ENCODE measurements at places on chromosomes 7 and 10.

DNA sequence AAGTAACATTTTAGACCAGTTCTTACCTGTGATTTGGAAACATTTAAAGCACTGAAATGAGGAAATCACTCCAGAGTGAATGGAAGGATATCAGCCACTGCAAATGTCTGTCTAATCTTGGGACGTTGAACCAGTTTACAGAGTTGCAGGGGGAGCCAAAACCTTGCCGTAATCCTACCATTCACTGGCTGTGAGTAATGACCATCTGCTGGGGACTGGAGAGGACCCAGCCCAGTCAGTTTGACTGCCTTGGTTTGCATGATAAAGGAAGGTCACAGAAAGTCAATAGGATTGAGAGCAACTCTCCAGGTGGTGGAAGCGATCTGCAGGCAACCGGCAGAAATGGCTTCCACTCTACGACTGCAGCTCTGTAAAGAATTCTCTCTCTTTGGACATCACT, 167.2 kb downstream of the AKR1D1 start:
- DNase-seq, result no peak

GRCh38 chr7:154568346-154568745, 434.6 kb downstream of the PAXIP1 start:
- no peak for DNase-seq

DNA sequence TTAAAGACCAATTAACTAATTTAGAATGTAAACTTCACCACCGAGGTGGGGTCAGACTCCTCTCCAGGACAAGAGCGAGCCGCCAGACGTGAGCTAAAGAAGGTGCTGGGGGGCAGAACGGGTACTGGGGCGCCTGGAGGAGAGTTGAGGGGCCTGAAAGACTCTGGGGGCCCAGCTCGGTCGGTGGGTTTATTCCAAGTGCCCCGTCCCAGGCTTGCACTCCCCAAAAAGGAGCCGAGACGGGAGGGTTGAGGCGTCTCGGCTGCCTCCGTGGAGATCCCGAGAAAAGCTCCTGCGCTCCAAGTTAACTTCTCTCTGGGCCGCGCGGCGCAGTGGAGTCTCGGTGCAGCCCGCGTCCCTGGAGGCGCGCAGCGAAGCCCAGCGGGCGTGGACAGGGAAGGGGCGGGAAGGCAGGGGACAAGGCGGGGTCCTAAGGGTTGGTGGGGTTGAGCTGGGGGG, 553.3 kb downstream of the TFEC start:
- DNase-seq, result no peak

DNA sequence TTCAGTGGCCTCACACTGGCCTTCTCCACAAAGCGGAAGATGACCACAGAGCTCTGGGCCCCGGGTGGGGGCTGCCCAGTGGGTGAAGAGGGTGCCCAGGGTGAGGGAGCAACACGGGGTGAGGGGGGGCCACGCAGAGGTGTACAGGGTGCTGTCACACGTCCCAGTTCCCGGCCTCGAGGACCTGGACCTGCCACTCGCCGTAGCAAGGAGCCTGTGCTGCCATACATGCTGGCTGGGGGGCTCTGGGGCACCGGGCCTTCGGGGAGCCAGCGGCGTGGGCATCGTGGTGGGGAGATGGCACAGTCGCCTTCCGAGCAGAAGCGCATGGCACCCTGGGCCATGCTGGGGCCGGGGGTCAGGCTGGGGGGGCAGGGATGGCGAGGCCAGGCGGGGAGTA, 1.9 kb downstream of the PSD start:
- DNase-seq, result no peak

DNA sequence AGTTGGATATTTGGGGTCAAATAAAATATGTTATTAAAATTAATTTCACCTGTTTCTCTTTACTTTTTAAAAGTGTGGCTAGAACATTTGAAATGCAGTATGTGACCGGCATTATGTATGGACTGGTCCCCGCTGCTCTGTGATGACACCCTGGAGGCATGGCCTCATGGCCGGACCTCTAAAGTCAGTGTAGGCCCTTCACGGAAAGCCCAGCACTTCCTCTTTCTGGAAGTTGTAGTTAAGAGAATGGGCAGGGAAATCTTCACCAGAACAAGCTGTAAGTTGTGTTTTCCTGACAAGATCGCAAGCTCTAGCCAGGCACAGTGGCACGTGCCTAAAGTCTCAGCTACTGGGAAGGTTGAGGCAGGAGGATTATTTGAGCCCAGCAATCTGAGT, 38.3 kb upstream of the SRGN start:
- no peak for DNase-seq

- peak; percentile 63 for DNase-seq
Observed at GRCh38 chr7:106947244-106947728, 82.2 kb downstream of the PIK3CG start.

- no peak for DNase-seq
Observed at GRCh38 chr10:117936141-117936540, 110.6 kb downstream of the RAB11FIP2 start.

DNA sequence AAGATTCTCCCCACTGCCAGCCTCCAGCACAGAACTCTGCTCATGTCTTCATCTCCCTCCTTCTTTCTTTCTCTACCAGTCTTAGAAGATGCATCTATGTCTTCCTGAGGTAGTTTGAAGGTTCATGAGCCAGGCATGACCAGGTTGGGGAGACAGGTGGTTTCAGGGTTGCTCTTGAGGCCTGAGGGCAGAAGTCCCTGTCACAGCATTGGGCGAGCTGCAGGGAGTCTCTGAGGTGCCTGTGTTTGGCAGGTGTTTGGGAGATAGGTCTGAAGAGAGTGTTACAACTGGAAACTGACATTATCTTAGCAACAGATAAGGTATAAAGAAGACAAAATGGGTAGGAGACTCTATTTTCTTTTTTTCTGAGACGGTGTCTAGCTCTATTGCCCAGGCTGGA, 18.7 kb downstream of the PRSS2 start:
- DNase-seq, result no peak

DNA sequence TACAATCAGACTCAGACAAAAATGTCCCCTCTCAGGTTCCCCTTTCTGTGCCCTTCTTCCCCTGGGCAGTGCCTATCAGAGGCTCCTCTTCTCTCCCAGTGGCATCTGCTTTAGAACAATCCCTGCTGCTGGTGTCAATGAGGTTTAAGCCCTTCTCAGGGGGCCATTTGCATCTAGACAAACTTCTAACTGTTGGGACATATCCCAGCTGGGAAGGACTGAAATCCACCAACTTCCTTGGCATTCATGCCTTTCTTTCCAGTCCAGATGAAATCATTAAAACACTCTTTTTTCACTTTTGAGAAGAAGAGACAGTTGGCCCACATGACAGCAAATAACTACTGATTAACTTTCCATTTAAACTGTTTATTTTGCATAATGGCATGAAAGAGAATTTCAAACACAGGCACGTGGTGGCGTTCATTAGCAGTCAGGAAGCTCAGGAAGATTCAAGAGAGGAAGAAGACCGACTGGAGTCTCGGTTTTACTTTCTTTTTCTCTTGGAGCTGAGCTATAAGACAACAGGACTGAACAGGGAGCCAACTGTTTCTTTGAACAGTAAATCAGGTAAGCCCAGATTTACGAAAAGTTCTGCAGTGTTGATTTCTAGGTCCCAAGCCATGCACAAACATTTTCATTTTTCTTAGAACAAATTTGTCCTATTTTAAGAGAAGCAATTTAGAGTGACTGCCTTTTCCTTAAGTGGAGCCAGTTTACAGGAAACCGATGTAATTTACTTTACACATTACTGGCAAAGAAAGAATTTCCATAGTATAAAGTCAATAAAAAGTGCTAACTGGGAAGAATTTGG, at the start of gene GIMAP2:
Gene GIMAP2, plus strand, starts transcription at position 488 of the 811 bp plus-strand sequence. CDS start 1,354 bp downstream, outside the sequence.
- DNase-seq, result no peak

All from left renal pelvis (tissue), 4 donors.